ENCODE measurements at places on chromosomes 5 and 9.

- DNase-seq, result no peak
Observed at GRCh38 chr5:66057239-66057638, 86.9 kb upstream of the SREK1 start.

- DNase-seq, result no peak
Observed at GRCh38 chr5:142829801-142830220, 59.6 kb downstream of the ARHGAP26 start.

DNA sequence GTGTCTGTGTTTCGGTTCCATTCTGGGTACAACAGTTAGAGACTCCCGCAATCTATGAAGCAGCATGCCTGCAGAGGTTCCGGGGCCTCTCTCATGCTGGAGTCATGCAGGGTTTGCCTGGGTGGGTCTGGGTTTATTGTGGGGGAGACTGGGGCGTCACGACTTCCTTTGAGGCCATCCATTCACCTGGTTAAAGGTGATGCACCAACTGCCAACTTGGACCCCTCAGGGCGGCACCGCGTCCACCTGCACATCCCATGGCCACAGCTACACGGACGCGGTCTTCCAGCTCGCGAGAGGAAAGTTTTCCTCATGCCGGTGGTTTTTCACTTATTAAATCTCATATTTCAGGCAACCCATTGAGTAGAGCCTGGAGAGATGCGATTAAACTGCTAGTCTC is 30.9 kb upstream of the IRX4 start:
- no peak for DNase-seq

GRCh38 chr5:164187785-164188184 is 682.4 kb downstream of the MAT2B start:
- DNase-seq, result no peak

GRCh38 chr5:145859897-145860296 is 12.9 kb downstream of the GRXCR2 start:
- no peak for DNase-seq

- peak; percentile 44 for DNase-seq
Observed at GRCh38 chr9:133188006-133188842, 20.8 kb downstream of the OBP2B start.

GRCh38 chr5:10331341-10331796 is 22.1 kb upstream of the MARCHF6 start:
- DNase-seq, result peak; percentile 54

- DNase-seq, result no peak
Observed at GRCh38 chr9:95496687-95497086, 20.1 kb downstream of the PTCH1 start.

- DNase-seq, result no peak
Observed at GRCh38 chr5:111854186-111854585, 97.2 kb upstream of the NREP start.

DNA sequence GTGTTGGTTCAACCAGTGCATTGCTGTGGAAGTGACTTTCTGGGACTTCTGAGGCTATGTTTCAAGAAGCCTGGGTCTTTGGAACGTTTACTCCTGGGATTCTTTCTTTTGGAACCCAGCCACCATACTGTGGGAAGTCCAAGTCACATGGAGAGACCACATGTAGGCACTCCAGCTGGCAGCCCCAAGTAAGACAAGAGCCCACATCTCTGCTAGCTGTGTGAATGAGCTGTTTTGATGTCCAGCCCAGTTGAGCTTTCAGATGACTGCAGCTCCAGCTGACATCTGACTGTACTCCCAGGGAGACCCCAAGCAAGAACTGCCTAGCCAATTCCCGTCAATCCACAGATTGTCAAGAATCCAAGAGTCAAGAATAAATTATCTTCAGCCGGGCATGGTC is 60.1 kb upstream of the SPATA31D4 start:
- DNase-seq, result no peak

DNA sequence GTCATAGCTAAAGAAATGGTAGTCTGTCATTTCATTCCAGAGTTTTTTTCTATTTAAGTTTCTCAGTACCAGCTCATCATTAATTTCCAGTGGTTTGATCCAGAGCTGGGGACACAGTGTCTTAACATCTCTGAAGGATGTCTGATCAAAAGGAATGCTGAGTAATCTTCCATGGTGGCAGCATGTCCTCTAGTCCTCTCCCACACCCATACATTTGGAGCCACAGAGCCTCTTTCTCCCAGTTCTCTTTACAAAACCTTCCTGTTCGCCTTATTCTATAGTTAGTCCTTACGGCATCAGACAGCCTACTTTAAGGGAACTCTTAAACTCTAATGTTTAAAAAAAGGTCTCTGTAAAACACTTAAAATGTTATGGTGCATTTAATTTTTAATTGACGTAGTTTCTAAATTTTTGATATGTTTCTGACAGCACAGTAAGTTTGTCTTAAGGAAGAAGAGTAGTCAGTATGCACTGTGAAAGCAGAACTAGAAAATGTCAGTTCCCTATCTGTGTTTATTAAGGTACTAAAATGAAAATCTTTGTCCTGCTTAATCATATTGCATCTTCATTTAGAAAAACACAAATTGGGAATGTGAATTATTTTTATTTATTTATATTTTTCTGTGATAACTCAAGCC is 96.8 kb downstream of the INIP start:
- DNase-seq, result no peak

GRCh38 chr9:78130004-78130403 is 98.4 kb upstream of the GNAQ start:
- no peak for DNase-seq

DNA sequence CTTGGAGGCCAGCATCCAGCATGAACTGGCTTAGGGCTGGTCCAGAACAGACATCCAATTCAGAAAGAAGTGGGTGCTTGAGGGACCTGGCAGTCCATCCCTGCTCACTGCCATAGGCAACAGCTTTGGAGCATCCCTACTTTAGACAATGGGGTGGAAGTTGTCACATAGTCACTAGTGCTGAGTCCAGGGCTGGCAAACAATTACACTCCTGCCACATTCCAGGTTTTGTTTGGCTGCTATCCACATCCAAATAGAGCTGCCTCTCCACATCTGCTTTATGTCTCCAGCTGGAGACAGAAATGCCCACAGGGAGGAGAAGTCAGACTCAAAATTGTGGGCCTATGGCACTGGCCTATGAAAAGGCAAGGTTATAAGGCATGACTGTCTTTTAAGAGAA is 7.0 kb downstream of the FSTL4 start:
- no peak for DNase-seq

DNA sequence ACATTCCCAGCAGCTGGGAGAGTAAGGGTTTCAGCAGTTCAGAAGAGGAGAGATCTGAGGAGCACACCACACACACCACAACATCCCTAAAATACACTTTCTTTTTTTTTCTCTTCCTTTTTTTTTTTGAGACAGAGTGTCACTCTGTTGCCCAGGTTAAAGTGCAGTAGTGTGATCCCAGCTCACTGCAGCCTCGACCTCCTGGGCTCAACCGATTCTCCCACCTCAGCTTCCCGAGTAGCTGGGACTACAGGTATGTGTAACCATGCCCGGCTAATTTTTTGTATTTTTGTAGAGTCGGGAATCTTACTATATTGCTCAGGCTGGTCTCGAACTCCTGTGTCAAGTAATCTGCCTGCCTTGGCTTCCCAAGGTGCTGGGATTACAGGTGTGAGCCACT is 9.7 kb upstream of the UBAP1 start:
- no peak for DNase-seq

Measured in NCI-H1436 (cell line).